ENCODE measurements at places on chromosomes 12 and 14.
A peak's percentile ranks its signal among the peaks of the same experiment; 100 is the strongest.

DNA sequence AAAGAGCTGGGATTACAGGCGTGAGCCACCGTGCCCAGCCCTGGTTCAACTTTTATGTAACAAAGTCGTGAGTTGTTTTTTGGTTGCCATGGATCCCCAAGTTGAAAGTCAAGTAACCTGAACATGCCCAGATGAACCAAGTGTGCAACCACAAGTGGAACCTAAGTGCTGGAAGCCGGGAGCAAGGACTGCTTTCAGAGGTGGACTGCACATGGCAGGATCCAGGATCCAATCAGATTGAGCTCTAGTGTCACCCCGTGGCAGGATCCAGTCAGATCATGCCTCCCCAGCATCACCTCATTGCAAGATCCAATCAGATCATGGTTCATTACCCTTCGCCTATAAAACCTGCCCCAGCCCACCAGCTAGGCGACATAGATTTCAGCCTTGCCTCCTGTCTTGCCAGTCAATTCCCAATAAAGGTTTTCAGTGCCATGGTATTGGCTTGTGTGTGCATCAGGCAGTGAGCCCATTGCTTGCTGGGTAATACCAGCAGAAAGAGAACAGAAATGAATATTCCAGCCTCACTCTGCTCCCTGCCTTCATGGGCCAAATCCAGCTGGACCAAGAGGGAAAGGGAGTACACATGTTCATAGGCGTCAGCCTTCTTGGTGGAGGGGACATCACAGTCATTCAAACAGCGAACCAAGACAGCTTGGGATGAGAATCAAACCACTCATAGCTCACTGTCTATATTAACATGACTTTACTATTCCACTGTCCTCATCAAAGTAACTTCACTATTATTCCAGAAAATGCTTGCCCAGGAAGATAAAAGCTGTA, 43.6 kb upstream of the VASH1 start:
- no peak for DNase-seq

DNA sequence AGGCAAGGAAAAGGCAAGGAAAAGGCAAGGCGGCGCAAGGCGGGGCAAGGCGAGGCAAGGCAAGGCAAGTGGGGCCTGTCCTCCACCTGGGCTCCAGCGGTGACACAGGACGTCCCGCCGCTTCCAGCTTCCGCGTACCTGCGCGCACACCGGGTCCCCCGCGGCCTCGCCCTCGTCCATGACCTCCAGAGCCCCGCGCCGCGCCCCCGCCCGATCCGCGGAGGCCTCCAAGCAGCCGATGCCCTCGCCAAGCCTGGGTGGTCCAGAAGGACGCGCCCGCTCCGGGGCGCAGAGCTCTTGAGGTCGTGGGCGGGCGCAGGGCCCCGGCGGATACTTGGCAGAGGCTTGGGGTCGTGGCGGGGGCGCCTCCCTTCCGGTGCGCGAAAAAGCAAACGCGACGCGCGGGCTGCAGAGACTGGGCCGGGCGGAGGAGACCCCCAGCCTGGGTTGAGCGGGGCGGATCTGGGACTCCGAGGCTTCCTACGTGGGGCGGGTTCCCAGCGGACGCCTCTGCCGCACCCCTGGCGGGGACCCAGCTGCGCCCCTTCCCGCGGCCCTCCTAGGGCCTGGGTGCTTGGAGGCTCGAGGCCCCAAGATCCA, 60.8 kb upstream of the EIF5 start:
- DNase-seq: no peak

DNA sequence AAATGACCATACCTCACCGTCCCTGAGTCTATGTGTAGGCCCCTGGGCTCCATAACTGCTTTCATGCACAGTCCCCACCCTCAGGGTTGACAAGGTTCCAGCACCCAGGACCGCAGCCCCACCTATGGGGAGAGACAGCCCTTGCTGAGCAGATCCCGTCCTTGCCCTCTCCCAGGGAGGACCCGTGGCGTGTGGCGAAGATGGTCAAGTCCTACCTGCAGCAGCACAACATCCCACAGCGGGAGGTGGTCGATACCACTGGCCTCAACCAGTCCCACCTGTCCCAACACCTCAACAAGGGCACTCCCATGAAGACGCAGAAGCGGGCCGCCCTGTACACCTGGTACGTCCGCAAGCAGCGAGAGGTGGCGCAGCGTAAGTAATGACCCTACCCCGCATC, 10.3 kb downstream of the HNF1A start:
- DNase-seq: no peak

- no peak for DNase-seq
Measured at GRCh38 chr14:74853581-74853980, 22.4 kb downstream of the PROX2 start.

DNA sequence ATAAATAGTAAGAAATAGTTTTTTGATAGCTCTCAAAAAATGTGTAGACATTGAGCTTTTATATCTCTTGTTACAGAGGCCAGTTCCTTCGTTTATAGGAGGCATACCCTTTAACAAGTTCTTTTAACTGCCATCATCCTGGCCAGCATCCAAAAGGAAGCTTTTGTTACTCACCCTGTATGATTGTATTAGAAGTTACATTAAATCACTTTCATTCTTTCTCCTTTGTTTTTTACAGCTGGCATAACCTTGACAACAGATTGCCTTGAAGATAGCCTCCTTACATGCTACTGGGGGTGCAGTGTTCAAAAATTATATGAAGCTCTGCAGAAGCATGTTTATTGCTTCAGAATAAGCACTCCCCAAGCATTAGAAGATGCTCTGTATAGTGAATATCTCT, 20.1 kb downstream of the CGRRF1 start:
- DNase-seq: no peak

- DNase-seq: peak; percentile 20
Measured at GRCh38 chr12:14454098-14454907, 88.8 kb downstream of the ATF7IP start.

- no peak for DNase-seq
Measured at GRCh38 chr12:58026426-58026825, 85.1 kb downstream of the ATP23 start.

DNA sequence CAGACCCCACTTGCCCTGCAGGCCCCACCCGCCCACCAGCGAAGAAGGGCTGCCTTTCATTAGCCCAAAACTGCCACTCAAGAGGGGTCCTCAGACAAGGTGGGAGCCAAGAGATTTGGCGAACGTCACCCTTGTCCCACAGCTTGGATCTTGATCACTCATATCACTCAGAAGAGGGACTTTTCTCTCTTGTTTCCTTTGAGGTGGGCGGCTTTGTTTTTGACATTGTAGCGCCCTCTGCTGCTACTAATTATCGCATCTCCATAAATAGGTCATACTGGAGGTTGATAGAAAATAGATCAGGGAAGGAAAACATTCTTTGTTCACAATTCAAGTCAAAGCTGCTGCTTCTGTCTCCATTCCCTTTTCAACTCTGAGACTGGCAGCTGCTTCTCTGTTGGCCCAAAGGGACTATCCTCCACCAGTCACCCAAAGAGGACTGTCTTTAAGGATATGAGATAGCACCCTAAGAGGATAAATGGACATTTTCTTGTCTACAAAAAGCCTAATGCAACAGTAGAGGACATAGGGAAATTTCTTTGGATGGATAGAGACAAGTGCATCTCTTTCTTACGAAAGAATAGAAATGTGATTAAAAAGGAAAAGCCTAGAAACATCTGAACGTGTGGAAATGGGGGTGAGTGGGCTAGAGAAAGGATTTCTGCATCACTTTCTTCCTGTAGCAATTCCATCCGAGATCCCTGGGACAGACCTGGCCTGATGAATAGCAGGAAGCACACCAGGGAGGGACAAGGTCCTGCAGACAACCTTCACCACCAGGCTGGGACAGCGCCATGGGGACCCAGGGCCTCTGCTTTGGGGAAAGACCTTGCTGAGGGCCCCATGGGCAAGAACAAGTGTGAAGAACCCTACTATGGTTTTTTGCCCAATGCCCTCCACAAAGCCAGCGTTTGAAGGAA, 115.8 kb downstream of the DAD1 start:
- peak; percentile 61 for DNase-seq

GRCh38 chr14:72986857-72987256, 40.0 kb downstream of the ZFYVE1 start:
- no peak for DNase-seq

DNA sequence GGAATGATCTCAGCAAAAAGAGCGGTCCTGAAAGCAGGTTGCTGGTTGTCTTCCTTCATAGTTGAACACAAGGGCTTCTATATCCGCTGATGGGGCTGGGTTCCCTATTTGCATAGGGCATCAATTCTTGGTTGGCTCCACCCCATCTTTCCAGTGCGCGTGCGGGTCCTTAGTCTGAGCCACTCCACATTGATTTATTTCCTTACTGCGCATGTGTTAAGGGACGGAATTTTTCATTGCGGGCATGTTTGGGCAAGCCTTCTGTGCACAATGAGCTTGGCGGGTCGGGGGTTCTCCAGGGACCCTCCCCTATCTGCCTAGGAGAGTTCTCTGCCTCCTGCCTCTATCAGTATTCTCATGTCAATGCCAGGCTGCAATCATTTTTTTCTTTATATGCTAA, 21.2 kb upstream of the DLGAP5 start:
- DNase-seq: no peak

- DNase-seq: no peak
Measured at GRCh38 chr14:50578433-50578832, 18.5 kb downstream of the ATL1 start.

GRCh38 chr14:24960816-24961215, 89.1 kb downstream of the STXBP6 start:
- DNase-seq: no peak

DNA sequence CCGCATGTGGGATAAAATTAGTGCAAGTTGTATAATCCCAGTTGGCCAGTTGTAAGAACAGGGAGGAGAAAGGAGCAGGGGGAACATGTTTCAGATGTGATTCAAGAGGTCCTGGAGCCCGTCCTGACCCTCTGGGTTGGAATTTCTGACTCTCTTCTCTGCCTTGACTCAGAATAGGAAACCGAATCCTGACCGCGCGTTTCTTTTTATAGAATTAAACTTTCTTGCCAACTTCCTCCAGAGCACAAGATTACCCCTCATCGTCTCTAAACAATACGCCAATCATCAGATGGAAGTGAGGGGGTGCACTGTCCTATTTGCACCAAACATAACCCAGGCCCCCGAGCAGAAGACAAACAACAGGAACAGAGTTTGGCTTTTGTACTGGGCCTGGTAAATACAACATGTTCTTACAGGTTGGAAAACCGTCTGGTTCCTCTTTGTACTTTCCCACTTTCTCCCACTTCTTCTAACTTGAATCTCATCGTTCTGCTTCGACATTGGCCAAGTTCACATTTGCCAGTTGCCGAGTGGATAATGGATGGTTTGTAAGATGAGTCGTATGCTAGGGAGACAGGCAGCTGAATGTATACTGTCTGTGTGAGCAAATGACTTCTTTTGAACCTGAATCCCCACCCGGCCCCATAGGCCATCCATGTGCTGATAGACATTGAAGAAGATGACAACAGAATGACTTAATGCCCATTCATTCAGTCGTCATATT, 42.6 kb upstream of the MED13L start:
- no peak for DNase-seq

DNA sequence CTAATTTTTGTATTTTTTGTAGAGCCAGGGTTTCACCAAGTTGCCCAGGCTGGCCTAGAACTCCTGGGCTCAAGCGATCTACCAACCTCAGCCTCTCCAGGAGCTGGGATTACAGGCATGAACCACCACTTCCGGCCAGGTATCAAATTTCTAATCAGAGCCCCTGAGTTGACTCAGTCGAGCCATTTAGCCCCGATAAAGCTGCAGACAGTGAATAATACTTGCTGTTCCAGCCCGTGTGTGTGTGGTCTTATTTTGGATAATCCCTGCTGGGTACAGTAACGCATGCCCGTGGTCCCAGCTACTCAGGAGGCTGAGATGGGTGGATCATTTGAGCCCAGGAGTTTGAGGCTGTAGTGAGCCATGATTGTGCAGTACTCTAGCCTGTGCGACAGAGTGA, 57.0 kb downstream of the TEAD4 start:
- no peak for DNase-seq

DNA sequence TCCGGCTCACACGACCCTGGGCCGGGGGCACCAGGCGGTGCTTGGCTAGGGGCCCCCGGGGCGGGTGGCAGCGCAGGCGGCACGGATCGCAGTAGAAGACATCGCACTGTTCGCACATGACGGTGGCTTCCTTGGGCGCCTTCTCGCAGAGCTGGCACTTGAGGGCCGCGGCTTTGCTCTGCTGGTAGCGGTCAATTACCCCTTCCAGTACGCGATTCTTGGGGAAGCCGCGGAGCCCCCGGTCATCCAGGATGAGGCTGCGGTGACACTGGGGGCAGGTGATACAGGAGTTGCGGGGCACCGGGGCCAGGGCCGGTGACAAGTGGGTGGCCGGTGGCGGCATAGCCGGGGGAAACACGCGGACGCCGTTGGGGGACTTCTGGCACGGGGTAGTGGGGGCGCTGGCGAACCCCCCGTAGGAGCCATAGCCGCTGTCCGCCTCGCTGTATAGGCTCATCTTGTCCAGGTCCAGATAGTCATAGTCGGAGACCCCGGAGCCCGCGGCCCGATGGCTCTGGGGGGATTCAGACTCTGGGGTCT, 553 bp downstream of the TRIM9 start:
- DNase-seq: peak; percentile 24

GRCh38 chr12:83123039-83123438, 436.3 kb downstream of the TMTC2 start:
- no peak for DNase-seq

DNA sequence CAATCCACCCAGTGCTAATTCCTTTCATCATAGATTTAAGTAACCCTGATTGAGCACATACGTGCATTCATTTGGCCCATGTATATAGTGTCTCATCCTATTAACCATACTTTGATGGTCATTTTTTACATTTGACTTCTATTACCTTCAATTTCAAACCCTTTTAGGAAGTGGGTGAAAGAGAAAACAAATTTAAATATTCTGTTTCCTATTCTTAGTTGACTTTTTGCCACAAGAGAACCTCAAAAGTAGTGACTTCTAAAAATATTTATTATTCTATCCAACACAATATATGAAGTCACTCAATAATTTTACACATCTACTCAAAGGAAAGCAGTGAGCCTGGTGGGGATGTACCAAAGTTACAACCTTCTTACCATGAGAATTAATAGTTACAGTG, 164.9 kb downstream of the CEP128 start:
- no peak for DNase-seq

DNA sequence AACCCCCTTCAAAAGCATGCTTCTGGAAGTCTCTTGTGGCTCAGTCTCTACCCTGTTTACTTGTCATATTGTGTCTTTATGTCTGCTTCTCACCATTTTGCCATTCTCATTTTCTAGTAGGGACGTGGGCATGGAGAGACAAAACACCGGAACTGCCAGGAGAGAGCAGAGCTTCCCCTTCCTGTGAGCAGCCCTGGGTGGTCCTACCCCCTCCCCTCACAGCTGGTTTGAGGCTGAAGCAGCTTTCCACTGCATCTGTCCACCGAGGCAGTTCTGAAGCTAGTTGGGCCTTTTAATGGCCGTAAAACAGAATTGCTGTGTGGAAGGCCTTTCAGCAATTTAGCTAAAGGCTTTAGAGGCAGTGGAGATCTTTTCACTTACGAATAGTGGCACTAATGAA, 77.0 kb downstream of the PELI2 start:
- DNase-seq: no peak

DNA sequence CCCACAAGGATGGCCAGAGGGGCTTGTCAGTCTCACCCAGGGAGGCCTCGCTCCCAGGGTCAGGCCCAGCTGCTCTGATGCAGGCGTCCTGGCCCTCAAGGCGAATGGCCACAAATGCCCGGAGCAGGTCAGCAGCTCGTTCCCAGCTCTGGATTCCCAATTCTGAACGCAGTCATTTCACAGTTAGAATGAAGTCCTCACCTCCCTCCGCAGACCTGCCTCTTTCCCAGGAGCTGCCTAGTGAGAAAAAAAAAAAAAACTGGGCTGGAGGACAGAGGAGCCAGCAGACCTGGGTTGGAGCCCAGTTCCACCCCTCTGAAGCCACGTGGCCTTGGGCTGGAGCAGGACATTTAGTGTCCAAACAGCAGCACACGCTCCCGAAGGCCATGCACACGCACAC, 62.2 kb upstream of the DIO3 start:
- DNase-seq: no peak

- DNase-seq: no peak
Measured at GRCh38 chr14:54877015-54877702, 25.5 kb downstream of the GCH1 start.
